Activated CD4-positive, alpha-beta T cell treated with anti-CD3 and anti-CD28 coated beads for 36 hours (primary cell): ENCODE measurements at places on chromosomes 5 and 9.

GRCh38 chr9:36006549-36007315 is 30.0 kb upstream of the RECK start:
- peaks cover 23% of the 10 kb centered on the region for H3K4me1 ChIP-seq
- no peaks in the 10 kb centered on the region for H3K36me3 ChIP-seq
- peaks cover 22% of the 10 kb centered on the region for H3K27me3 ChIP-seq
- H3K4me3 ChIP-seq: no peak overlapping the region

GRCh38 chr9:89664896-89665329 is 60.1 kb downstream of the GADD45G start:
- peaks cover 3% of the 10 kb centered on the region for H3K4me1 ChIP-seq
- H3K27ac ChIP-seq: no peak overlapping the region
- DNase-seq: no peak
- H3K27me3 ChIP-seq: no peaks in the 10 kb centered on the region
- H3K4me3 ChIP-seq: no peak overlapping the region

GRCh38 chr5:56493766-56494165 is 260.6 kb upstream of the ANKRD55 start:
- no peak overlapping the region for H3K27ac ChIP-seq
- H3K4me3 ChIP-seq: no peak overlapping the region
- H3K4me1 ChIP-seq: peaks cover 37% of the 10 kb centered on the region
- H3K27me3 ChIP-seq: no peaks in the 10 kb centered on the region
- DNase-seq: no peak

DNA sequence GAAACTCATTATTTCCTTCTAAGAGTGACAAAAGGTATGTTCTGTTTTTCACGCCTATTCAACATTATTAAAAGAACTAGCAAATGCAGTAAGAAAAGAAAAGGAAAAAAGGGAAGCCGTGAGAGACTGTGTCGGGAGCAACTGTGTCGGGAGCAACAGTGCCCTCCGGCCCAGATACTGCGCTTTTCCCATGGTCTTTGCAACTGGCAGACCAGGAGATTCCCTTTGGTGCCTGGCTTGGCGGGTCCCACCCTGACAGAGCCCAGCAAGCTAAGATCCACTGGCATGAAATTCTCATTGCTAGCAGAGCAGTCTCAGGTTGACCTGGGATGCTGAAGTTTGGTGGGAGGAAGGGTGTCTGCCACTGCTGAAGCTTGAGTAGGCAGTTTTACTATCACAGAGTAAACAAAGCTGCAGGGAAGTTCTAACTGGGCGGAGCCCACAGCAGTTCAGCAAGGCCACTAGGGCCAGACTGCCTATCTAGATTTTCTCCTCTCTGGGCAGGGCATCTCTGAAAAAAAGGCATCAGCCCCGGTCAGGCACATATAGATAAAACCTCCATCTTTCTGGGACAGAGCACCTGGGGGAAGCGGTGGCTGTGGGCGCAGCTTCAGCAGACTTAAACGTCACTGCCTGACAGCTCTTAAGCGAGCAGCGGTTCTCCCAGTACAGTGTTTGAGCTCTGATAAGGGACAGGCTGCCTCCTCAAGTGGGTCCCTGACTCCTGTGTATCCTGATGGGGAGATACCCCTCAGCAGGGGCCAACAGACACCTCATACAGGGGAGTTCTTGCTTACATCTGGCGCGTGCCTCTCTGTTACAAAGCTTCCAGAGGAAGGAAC is 1237.4 kb upstream of the CDH18 start:
- no peaks in the 10 kb centered on the region for H3K4me1 ChIP-seq
- H3K36me3 ChIP-seq: no peaks in the 10 kb centered on the region
- no peaks in the 10 kb centered on the region for H3K27me3 ChIP-seq

DNA sequence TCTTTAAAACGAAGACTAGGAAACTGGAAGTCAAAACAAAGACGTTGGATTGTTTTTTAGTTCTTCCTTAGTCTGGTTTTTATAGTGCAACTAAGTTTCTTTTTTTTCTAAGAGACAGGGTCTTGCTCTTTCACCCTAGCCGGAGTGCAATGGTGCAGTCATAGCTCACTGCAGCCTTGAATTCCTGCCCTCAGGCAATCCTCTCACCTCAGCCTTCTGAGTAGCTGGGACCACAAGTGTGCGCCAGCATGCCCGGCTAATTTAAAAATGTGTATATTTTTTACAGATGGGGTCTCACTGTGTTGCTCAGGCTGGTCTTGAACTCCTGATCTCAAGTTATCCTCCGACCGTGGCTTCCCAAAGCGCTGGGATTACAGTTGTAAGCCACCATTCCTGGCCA is 27.6 kb downstream of the ZFYVE16 start:
- H3K4me1 ChIP-seq: no peaks in the 10 kb centered on the region
- no peaks in the 10 kb centered on the region for H3K27me3 ChIP-seq
- no peak overlapping the region for H3K27ac ChIP-seq
- H3K36me3 ChIP-seq: peaks cover 23% of the 10 kb centered on the region

DNA sequence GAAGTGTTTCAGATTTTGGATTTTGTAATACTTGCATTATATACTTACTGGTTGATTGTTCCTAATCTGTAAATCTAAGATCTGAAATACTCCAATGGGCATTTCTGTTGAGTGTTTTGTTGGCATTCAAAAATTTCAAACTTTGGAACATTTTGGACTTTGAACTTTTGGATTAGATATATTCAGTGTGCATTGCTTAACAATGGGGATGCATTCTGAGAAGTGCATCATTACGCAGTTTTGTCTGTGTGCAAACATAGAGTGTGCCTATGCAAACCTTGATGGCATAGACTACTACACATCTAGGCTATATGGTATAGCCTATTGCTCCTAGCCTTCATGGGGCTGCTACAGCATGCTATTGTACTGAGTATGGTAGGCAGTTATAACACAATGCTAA is 325.4 kb downstream of the KDM4C start:
- no peaks in the 10 kb centered on the region for H3K4me1 ChIP-seq
- peaks cover 18% of the 10 kb centered on the region for H3K36me3 ChIP-seq
- no peak overlapping the region for H3K4me3 ChIP-seq
- H3K27ac ChIP-seq: no peak overlapping the region
